ENCODE measurements at places on chromosomes 3 and 15.

DNA sequence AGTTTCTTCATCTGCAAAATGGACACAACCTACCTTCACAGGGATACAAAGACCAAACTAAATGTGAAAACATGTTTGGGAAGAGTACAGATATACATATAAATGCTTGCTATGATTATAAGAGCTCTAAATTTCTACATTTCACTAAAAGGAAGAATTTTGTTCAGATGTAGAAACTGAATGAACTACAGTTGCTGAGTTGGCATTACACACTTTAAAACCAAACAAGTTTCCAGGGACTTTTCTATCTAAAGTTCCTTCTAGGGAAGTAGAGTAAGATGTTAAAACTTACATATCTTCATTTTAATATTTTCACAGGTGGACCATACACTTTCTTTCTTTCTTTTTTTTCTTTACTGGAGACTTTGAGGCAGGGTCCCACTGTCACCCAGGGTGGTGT is 4.6 kb downstream of the AAGAB start:
- DNase-seq, result no peak

DNA sequence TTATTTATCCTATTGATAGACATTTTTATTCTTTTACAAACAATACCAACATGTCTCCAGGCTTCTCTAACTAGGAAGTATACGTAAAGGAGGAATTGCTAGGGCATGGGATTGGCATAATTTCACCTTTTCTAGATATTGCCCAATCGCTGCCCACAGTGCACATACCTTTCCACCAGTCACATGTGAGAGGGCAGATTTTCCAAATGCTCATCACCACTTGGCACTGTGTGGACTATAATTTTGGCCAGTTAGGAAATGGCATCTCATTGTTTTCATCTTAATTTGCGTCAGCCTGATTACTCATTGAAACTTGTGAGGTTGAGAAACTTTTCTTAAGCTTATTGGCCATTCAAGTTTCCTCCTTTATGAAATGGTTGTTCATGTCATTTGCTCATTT is 57.4 kb upstream of the POLR2M start:
- DNase-seq, result no peak

- peak; percentile 21 for DNase-seq
These were observed 94.5 kb upstream of the ADAMTSL3 start for GRCh38 chr15:83559310-83559966.

- DNase-seq, result no peak
These were observed 161.2 kb upstream of the RGMA start for GRCh38 chr15:93250209-93250608.

- no peak for DNase-seq
These were observed 213.9 kb upstream of the UMPS start for GRCh38 chr3:124516333-124516732.

GRCh38 chr15:80436511-80437307 is 32.5 kb downstream of the ARNT2 start:
- no peak for DNase-seq

DNA sequence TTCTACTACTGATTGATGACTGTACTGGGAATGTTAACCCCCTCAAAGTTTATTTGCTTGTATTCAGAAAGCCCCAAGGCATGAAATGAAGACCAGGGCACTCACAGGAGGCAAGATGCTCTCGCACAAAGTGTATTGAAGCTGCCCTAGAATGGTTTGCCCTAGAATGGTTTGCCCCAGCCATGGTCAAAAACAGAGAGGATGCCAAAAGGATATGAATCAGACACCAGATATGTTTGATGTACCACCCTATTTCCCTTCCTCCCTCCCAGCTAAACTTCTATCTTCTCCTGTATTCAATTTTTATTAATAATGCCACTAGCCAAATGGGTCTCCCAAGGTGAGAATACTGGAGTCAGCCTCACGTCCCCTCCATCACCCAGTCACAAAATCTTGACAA is 101.3 kb downstream of the TMCO5A start:
- no peak for DNase-seq

- DNase-seq, result no peak
These were observed 10.8 kb downstream of the ESYT3 start for GRCh38 chr3:138445236-138445635.

DNA sequence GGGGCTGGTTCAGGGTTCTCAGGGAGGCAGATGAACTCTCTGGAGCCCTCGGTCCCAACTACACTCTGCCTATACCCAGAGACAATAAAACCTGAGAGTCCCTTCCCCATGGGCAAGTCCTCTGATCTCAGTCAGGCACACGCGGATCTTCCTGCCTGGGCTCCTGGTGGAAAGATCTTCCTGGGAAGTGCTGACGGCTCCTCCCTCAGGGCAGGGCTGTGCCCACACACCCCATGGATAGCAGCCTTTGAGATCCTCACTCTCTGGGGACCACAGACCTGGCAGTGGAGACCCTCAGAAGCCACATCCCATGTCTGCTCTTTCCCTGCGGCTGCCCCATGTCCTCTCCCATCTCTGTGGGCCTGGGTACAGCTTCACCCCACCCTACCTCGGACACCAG is 10.4 kb downstream of the SH2D7 start:
- DNase-seq, result no peak

DNA sequence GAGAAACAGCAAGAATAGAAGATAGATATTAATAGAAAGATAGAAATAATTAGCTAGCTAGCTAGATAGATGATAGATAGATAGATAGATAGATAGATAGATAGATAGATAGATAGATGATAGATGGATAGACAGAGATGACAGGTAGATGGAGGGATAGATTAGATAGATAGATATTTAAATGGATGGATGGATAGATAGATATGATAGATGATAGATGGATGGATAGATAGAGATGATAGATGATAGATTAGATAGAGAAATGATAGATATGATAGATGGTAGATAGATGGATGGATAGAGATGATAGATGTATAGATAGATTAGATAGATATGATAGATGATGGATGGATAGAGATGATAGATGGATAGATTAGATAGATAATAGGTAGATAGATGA is 8.3 kb upstream of the ATP10A start:
- no peak for DNase-seq

- peak; percentile 12 for DNase-seq
These were observed 477.6 kb downstream of the ZNF385D start for GRCh38 chr3:21273259-21274025.

DNA sequence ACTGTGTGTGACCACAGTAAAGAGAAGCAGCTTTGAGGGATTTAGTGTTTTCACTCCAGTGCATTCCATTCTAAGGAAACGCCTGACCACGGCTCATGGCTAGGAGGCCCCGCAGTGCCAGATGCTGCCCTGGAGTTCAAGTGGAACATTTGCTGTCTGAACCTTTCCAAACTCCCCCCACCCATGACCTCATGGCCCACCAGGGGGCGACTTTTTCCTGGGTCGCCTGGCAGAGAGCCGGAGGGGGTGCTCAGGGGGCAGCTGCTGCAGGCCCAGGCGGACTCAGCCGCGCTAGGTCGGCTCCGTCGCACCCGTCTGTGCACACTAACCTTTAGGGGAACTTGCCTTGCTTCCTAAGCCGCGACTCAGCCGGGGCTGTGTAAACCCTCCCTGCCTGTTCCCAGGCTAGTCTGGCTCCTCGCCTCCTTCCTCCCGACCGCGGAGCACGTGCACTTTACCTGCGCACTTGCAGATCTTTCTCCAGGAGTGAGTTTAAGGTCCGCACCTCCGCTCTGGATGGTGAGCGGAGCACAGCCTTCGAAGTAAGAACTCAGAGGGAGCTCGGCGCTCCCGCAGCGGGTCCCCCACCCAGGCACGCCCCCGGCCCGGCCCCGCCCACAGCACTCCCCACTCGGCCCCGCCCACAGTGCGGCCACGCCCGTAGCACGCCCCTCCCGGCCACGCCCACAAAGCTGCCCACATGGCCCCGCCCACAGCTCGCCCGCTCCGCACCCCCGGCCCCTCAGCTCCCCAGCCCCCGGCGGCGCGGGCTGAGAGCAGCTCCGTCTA is at the start of gene OCA2:
Gene OCA2, minus strand, starts transcription at position 550 of the 789 bp plus-strand sequence. CDS start 17,441 bp downstream, outside the sequence.
- no peak for DNase-seq

- no peak for DNase-seq
These were observed 75.3 kb downstream of the CYP19A1 start for GRCh38 chr15:51263116-51263515.

DNA sequence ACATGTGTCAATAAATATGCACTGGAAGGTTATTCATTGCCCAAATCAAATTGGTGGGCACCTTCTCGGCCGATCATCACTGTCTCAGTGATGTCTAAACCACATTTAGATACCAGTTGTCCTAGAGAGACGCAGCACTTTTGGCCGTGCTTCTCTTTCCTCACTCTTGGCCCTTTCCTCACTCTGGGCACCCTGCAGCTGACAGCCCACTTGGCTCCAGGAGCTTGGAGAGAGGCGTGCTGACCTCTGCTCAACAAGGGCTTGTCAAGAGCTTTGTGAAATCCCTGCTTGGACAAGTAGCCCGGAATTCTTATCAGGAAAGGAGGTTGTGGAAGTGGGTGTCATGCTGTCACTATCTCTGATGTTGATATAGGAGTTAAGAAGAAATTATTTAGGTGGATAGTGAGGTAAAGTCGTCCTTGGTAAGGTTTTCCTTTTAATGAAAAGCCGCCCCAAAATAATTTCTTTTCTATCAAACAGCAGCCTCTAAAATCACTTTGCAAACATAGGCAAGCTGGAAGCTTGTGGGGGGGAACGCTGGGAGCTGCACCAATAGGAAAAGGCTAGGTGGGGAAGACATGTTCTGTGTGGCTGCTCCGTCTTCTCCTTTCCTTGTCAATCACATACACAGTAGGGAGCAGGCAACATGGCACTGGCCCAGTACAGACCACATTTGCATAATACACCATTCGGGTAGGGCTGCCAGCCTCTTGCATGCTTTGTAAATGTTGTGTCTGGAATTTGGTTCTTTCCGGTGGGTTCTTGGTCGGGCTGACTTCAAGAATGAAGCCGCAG is 126.8 kb upstream of the UBE3A start:
- DNase-seq, result no peak

DNA sequence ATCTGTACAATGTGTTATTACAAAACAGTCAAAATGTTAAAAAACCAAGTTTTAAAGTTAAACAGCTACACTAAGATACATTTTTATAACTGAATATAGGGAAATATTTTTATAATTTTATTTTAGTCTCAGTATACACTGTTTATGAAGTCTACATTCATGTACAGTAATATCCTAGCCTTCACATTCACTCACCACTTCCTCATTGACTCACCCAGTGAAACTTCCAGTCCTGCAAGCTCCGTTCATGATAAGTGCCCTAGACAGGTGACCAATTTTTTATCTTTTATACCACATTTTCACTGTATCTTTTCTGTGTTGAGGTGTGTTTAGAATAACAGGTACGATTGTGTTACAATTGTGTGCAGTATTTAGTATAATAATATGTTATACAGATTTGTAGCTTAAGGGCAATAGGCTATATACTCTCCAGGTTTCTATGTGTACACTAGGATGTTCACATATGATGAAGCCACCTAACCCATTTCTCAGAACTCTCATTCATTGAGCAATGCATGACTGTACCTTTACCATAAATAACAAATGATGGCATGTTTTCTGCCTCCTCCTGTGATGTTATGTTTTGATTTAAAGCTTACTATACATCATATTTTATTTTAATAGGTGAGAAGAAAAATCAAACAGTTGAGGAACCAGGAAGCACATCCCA is 388.4 kb upstream of the NDN start:
- no peak for DNase-seq

DNA sequence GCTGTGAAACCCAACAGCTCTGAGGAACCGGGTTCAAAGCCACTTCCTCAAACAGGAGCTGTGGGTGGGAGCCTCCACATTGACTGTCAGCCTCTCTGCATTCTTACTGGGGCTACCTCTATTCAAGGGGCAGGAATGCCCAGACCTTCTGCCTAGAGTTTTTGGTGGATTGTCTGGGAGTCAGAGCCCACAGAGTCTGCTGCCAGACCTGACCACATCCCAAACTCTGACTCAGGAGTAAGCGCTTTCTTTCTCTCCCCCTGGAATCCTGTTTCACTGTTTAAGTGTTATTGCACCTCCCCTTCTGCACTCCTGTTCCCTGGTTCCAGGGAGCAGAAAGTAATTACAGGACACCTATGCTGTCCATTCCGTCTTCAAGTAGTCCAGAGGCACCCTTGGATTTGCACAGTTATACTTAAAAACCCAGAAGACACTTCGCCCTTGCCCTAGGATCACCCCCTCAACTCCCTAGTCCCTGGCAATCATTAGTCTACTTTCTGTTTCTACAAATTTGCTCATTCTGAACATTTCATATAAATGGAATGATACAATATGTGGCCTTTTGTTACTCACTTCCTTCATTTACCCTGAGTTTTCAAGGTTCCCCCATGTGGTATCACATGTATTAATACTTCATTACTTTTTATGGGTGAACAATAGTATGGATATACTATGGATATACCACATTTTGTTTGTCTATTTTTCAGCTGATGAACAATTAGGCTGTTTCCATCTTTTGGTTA is 37.9 kb upstream of the TJP1 start:
- peak; percentile 34 for DNase-seq

GRCh38 chr15:81288616-81289015 is 35.3 kb downstream of the STARD5 start:
- DNase-seq, result no peak

- DNase-seq, result no peak
These were observed 15.6 kb downstream of the SNAP23 start for GRCh38 chr15:42511007-42511391.

GRCh38 chr3:15266510-15267376 is 60.7 kb downstream of the CAPN7 start:
- no peak for DNase-seq

- no peak for DNase-seq
These were observed 258.9 kb downstream of the UACA start for GRCh38 chr15:70504299-70504951.

DNA sequence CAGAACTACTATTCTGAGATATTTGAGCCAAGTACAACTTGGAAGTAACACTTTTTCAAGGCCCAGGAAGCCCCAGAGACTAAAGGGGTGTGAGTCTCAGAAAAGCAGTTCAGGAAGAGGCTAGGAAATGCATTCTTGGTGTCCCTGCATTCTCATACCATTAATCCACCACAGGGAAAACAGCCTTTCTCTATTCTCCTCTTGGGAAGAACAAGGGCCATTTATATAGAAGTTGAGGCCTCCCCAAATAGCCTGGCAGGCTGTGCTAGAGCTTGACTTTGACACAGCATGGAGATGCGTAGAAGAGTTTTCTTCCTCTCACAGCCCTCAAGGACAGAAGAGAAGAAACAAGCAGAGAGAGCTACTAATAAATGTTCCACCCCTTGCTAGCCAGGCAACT is 5.5 kb upstream of the NR2C2 start:
- no peak for DNase-seq

- no peak for DNase-seq
These were observed 549 bp downstream of the TRH start for GRCh38 chr3:129974833-129975704.

DNA sequence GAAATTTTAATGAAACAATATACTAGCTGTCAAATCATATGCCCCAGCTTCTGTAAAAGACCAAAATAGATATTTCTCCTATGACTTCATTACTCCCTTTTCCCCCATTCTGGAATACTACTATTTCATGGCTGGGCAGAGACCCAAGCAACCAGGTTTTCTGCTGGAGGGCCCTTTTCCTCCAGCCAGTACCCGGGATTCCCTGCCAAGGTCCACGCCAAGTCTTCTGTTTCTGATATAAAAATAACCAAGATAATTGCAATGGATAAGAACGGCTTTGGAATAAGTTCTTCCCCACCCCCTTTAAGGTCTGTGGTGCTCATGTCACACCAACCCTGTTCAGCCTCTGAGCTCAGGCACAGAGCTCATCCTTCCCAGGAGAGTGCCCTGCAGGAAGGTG is 17.2 kb upstream of the NMNAT3 start:
- no peak for DNase-seq
